Left colon (tissue), 2 donors: ENCODE measurements at places on chromosomes 12 and 14. TPM values are rescaled to one million over a fixed set of nuclear protein-coding genes. Genes with fewer than 3 reads are reported as not detected.

- no peak for DNase-seq
Observed at GRCh38 chr14:53412819-53413675, 259.9 kb upstream of the DDHD1 start.

GRCh38 chr14:38056270-38056669 lies 151.4 kb upstream of the SSTR1 start:
- no peak for DNase-seq

TOX4 gene
- total RNA-seq, result 85.2 TPM

- no peak for DNase-seq
Observed at GRCh38 chr12:130880411-130880885, 8.6 kb downstream of the RAN start.

DNA sequence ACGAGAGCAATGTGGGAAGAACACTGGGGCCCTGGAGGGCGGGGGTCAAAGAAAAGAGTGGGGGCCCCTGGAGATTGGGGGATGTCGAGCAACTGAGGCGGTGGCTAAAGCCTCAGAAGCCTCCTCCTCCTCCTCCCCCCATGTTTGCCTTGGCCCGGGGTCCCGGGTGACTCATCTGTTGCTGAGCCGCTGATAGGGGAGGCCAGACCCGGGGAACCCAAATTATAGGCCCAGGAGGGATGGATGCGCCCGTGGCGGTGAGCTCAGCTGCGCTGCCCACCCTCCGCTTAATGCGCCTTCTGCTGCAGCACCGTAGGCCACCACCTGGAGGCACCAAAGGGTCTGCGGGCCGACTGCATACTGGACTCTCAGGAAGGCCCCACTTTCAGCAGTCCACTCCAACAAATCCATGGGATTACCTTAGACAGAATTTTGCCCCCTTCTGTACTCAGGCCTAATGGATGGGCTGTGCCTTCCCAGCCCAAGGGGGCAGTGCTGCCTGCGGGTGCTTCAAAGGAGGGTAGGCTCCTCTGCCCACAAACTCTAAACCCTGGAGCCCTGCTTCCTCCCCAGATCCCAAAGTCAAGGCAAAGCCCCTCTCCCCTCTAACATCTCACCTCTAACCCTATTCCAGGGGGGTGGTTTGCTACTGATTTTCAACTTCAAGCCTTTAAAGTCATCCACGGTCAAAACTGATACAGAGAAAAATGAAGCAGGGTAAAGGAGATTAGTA lies 2.6 kb upstream of the WNT10B start:
- DNase-seq, result no peak

KLRK1 gene
- total RNA-seq, result 1.9 TPM
